ENCODE measurements at places on chromosomes 12 and 14. TPM values are rescaled to one million over a fixed set of nuclear protein-coding genes. Genes with fewer than 3 reads are reported as not detected.
A peak's percentile ranks its signal among the peaks of the same experiment; 100 is the strongest.

- no peak for DNase-seq
These were observed 54.3 kb upstream of the TMX1 start for GRCh38 chr14:51185754-51186153.

DNA sequence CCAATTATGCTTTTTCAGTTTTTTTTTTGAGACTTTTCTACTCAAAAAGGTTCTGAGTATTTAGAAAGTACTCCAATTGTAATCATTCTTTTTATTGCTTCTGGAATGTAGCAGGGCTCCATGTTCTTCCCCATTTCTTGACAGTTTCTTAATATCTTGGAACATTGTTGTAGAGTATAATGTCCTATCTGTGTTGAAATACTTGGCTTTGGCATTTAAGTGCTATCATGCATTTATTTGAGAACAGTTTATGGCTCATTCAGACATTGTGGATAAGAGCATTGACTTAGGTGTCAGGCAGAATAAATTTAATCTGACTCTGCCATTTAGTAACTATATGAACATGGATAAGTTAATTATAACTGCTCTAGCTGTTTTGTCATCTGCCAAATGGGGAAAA, 28.3 kb downstream of the ADIPOR2 start:
- DNase-seq: no peak

GRCh38 chr12:97148941-97149559, 242.0 kb downstream of the NEDD1 start:
- peak; percentile 68 for DNase-seq

- no peak for DNase-seq
These were observed 476 bp upstream of the TRAFD1 start for GRCh38 chr12:112124918-112125249.

GRCh38 chr12:4286228-4286627, 12.7 kb downstream of the CCND2 start:
- DNase-seq: no peak

- no peak for DNase-seq
These were observed 15.8 kb upstream of the ERGIC2 start for GRCh38 chr12:29396774-29397173.

GRCh38 chr14:65156568-65157366, 54.5 kb upstream of the MAX start:
- DNase-seq: no peak

- no peak for DNase-seq
These were observed 68.2 kb upstream of the SLC24A4 start for GRCh38 chr14:92254786-92255185.

DNA sequence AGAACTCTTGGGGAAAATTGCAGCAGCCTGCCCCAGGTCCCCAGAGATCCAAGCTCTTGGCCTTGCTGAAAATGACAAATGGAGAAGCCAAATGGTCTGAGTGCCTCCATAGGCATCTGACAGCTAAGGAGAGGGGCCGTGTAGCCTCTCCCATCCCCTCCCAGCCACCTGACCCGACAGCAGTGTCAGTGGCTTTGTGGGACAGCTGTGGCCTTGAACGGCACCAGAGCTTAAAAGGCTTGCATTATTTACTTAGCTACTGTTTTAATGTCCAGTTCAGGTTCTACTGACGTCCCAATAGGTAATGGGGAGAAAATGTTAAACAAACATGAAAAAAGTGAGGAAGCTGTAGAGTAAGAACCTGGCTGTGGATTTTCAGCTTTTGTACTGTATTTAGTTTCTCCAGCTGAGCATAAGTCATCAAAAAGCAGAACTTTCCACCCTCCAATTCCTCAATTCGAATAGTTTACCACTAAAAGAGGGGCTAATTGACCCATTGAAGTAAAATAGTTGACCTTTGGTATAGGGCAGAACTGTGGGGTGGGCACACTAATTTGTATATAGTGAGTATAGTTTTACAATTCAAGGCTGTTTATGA, 50.0 kb downstream of the FOS start:
- DNase-seq: no peak

DNA sequence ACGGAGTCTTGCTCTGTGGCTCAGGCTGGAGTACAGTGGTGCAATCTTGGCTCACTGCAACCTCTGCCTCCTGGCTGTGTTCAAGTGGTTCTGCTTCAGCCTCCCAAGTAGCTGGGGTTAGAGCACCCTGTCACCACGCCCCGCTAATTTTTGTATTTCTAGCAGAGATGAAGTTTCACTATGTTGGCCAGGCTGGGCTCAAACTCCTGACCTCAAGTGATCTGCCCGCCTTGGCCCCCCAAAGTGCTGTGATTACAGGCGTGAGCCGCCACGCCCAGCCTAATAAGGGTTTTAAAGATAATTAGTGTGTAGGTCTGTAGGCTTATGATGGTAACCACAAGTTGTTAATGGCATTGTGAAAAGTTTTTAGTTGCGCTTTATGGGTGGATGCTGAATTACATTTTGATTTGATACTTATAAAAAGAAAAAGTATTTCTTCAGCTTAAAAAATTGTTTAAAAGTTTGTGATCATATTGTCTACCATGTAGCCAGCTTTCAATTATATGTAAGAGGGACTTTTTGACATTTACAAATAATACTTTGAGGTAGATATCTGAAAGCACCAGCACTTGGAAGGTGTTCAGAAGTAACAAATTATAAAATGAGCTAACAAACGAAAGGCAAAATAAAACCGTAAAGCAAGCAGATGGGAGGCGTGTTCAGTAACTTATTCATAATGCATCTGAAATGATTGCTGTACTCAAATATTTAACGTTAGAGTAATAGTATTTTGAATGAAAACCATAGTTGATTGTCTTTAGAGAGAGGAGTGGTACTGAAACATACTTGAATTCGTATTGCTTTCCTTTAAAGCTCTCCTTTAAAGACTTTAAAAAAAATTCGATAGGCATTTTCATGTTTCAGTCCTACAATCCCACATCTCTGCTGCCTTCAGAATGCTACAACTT, 37.1 kb downstream of the MDM2 start:
- DNase-seq: no peak

GRCh38 chr12:99053616-99054362, 408.7 kb downstream of the APAF1 start:
- DNase-seq: no peak

DNA sequence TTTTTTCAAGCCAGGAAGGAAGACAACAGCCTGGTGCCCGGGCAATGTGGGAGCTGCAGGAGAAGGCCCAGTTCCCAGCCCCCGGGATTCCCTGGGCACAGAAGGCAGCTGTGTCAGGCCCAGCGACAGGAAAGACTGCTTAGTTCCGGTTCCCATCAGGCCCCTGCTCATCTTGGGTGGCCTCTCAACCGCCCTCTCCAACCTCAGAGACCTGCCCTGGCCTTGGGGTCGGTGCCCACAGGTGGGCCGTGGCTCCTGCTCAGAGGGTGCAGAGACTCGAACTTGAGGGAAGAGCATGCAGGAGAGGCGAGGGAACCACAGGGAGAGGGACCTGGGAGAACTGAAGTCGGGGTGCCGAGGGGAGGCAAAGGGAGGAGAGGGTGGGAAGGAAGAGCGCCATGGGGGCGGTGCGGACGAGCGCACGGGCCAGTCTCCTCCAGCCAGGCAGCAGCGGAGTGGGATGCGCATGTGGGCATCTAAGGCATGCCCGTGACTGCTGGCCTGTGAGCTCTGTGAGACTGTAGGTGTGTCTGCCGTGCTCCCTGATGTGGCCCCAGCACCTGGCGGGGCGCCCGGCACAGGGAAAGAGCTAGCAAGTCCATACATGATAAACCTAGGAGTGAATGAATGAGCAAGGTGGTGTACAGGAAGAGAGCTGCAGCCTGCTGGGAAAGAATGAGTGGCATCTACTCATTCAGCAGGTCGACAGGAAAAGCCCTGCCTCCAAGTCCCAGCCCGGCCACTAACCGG, 42.7 kb downstream of the SSH1 start:
- DNase-seq: no peak

GRCh38 chr12:58171914-58172313, 230.5 kb downstream of the ATP23 start:
- DNase-seq: no peak

DNA sequence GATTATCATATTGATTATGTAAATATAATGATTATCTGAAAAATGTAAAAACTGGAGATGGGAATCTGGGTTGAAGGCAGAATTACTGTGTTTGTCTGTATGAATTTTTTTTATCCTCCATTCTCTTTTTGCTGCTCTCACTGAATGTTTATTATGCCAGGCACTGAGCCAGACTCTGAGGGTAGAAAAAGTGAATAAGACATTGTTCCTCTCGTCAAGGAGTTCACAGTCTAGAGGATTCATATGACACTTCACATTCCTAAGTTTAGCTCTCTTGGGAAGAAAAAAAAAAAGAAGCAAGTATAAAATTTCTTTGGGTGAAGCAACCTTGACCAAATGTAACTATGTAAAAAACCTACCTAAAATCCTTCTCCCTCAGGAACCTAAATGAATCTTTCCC, 120.9 kb upstream of the LMO3 start:
- no peak for DNase-seq

DNA sequence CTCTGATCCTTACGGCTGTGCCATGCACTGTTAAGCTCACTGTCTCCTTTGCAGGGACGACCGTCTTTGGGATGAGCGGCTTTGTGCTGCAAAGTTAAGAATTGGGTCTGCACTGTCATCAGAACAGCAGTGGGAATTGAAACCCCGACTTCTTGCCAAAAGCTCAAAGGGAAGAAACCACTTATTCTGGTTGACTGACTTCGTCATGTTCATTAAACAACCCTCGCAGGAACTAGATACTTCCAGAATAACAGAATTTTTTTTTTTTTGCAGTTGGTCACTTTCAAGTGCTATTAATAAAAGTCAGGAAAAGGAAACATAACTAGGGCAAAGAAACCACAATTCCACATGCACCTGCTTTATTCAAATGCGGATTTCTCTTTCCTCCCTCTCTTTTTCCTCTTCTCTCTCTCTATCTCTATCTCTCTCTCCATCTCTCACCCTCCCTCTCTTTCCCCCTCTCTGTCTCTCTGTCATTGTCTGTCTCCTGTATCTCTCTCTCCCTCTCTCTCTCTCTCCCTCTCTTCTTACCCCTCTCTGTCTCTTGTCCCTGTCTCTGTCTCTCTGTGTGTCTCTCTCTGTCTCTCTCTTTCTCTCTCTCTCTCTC, 12.3 kb upstream of the GLT1D1 start:
- no peak for DNase-seq

DNA sequence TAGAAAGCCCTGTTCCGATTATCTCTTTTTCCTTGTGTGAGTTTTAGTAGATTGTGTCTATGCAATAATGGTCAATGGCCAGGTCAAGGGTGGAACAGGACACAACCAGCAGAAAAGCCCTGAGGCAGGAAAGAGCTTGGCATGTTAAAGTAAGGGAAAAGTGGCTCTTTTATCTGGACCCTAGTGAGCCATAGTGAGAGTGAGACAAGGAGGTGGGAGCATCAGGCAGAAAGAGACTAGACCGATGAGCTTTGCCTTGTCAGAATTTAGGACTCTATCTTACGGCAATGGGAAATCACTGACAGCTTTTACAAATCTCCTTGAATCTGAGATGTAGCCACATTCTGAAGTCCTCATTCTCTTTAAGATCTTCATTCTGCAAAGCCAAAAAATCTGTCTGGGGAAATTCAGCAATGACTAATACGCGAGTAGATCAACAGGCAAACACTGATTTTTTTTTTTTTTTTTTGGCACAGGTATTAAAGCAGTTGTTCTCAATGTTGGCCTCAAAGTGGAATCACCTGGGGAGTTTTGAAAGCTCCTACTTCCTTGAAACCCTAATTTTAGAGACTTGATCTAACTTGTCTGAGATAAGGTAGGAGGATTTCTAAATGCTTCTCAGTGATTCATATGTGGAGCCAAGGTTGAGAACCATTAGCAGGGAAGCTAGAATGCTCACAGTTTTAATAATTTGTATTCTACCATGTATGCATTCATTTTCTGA, 33.9 kb downstream of the TMEM19 start:
- DNase-seq: no peak

DNA sequence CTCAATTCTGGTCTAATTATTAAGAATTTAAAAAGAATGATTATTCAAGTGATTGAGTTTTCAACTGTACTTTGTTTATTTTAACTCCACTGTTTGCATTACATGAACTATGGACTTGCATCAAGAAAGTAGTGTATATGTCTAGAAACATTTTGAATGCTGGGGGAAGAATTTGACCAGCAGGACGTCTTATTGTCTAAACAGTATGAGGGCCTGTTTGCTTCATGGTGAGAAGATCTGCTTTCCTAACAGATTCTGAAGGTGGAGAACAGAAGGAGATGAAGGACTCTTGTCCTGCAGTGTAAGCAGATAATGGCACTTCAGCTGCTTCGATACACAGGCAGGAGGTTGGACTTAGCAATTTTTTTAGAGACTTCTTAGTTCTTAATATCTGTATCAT, 176.0 kb downstream of the DACT1 start:
- no peak for DNase-seq

DNA sequence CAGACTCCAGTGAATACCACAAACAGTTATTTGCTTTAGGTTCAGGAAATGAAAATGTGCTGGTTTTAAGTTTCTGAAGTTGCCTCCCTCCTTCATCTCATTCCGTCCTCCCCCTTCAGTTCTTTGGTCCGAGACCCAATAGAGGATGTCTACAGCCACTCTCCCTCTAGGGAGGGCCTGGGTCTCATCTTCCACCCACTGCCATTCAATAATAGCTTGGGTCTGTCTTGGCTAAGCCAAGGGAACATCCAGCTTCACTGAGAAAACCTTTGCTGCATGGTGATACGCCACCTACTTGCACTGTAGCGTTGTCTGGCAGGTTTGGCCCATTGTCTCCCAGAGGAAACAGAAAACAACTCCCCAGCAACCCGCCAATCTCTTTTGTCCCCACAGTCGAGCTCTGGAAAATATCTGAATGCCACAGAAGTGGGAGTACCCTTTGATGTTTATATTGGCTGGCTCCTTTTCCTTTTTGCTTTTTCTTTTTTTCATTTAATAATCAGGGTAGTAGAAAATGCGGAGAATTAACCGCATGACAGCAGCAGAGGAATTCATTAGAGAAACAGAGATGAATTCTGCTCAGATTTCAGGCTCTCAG, 380.1 kb downstream of the RAD51B start:
- no peak for DNase-seq

DNA sequence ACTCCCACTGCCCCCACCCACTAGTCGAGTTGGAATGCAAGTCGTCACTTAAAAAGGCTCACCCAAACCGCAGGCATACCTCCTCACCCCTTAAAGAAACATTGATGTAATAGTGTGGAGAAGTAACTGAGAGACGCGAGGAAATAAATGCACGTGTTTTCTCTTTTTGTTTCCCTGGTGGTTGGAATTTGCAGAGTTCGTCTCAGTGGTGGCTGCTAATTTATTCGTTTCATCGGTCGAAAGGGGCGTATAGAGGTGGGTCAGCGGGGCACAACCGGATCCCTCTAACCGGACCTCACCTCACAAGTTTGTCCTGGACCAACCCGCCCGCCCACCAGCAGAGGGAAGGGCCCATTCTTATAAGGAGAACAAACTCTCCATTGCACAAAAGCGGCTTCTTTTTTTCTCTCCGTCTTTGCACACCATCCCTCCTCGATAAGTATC, 5.0 kb upstream of the NPAS3 start:
- DNase-seq: no peak

- peak; percentile 73 for DNase-seq
These were observed 132.6 kb upstream of the MAP1LC3B2 start for GRCh38 chr12:116426391-116427136.

The KRT71 gene
- not detected for total RNA-seq

The CLEC1B gene
- total RNA-seq: 0.51 TPM

The RHOJ gene
- total RNA-seq: 15.7 TPM

The ANG gene
- total RNA-seq: 3.8 TPM

The ATF7 gene
- total RNA-seq: 35.4 TPM

The GARIN6 gene
- total RNA-seq: not detected

The CLEC4D gene
- not detected for total RNA-seq

The TRHDE gene
- 1.4 TPM for total RNA-seq

The CRIP2 gene
- 19.4 TPM for total RNA-seq

The PCNX4 gene
- 72.3 TPM for total RNA-seq

The MEG3 gene
- not detected for total RNA-seq

Measured in mesothelial cell of epicardium (in vitro differentiated cells).